ENCODE measurements at places on chromosomes 5 and 9.

DNA sequence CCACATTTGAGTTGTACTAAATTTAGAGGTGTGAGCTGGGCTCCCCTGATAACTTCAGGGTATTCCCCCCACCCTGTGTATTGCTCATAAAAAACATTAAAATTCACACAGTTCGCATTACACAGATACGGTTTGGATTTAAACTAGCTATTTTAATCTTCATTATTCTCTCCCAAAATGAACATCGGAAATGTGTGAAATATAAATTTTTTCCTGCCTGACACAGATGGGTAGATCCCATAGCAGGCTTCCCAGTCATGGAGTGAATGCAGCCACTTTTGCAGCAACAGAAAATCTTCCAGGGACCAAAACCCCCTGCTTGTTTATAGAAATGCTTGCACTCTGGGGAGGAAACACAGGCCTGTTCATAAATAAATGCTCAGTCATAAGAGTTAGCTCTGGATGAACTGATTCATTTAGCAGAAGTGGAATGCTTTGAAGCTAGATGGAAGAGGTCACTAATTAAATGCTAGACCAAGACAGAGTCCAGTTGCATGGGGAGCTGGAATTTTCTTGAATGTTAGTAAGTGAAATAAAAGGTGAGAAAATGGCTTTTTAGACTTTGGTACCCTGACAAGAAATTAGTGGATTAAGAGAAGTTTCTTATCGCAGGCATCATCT is 115.6 kb downstream of the PDE8B start:
- H3K27ac ChIP-seq = no peak overlapping the region
- DNase-seq = no peak

DNA sequence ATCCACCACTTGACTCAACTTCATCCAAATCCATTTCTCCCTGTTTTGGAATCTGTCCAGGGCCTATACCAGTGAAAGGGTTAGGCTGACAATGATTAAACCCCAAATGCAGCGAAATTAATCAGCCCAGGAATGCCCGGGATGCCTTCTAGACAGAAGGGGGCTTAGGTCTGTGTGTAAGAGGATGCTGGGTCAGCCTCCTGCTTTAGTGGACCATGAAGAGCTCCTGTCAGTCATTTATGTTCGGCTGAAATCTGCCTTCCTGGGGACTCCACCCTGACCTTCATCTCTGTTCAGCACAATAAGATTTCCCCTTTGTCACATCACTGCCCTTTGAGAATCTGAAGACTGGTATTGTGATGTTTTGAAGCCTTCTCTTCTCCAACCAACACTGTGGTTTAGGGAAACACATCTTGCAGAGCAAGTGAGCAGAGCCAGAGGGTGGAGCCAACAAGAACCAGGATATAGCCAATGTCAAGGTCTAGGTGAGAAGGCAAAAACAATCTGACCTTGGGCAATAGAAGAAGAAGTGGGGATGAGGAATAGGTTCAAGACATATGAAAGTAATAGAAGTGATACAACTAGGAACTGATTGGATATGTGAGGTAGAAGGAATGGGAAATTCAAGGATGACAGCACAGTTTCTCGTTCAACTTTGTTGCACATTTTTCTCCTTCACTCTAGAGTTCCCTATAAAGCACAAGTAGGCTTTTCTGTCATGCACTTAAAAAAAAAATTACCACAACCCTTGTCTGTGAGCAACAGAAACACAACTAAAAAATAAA is 234.4 kb downstream of the ARHGAP26 start:
- no peaks in the 10 kb centered on the region for H3K36me3 ChIP-seq
- no peak overlapping the region for H3K4me3 ChIP-seq
- no peak overlapping the region for H3K27ac ChIP-seq
- H3K27me3 ChIP-seq = no peaks in the 10 kb centered on the region
- no peaks in the 10 kb centered on the region for H3K4me1 ChIP-seq

GRCh38 chr5:112070022-112070421 is 313.0 kb upstream of the NREP start:
- no peaks in the 10 kb centered on the region for H3K4me1 ChIP-seq
- H3K36me3 ChIP-seq = no peaks in the 10 kb centered on the region
- no peak overlapping the region for H3K27ac ChIP-seq
- no peaks in the 10 kb centered on the region for H3K27me3 ChIP-seq

GRCh38 chr5:36244076-36244475 is 2.4 kb upstream of the NADK2 start:
- no peak overlapping the region for H3K27ac ChIP-seq
- peaks cover 8% of the 10 kb centered on the region for H3K4me1 ChIP-seq
- H3K27me3 ChIP-seq = no peaks in the 10 kb centered on the region
- no peaks in the 10 kb centered on the region for H3K36me3 ChIP-seq
- no peak overlapping the region for H3K4me3 ChIP-seq

DNA sequence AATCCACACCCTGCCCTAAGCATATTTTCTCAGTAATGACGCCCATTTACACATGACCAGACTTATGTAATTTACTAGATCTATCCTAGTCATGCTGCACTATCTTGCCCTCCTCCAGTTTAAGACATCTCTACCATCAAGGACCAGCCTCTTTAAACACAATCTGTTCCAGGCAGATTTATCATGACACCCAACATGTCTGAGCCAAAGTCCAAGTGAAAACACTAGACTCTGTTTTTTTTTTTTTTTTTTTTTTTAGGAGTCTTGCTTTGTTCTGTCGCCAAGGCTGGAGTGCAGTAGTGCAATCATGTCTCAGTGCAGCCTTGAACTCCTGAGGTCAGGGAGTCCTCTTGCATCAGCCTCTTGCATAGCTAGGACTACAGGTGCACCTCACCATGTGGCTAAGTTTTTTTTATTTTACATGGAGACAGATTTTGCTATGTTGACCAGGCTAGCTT is 354.6 kb downstream of the ARRDC3 start:
- no peaks in the 10 kb centered on the region for H3K4me1 ChIP-seq
- no peak for DNase-seq
- no peak overlapping the region for H3K4me3 ChIP-seq
- H3K27ac ChIP-seq = no peak overlapping the region
- H3K27me3 ChIP-seq = no peaks in the 10 kb centered on the region
- no peaks in the 10 kb centered on the region for H3K36me3 ChIP-seq

DNA sequence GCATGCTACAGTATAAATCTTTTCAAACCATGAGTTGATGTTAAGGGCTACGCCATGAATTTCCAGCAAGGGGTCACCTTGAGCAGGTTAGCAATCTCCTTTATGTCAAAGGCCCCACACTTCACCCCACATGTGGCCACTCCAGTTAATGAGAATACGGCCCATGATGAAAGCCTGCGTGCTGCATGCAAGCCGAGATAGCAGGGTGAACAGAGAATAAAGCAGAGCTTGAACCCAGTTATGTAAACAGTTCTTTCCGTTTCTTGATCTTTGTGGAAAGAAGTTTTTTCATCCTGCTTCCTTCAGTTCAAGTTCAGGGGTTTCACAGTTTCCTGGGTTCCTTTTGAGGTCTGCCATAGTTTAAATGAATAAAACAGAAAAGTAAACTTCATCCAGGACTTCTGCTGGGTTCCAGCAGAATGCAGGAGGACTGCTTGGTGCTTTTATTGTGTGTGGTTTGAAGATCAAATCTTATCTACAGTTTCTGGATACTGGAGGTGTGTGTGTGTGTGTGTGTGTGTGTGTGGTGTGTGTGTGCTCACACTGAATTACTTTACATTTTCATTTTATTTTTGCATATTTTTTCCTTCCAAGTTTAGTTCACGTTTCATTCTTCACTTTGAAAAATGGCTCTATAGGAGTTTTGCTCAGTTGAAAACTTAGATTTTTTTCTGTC is 87.1 kb downstream of the HMHB1 start:
- no peaks in the 10 kb centered on the region for H3K36me3 ChIP-seq
- no peak overlapping the region for H3K4me3 ChIP-seq
- no peaks in the 10 kb centered on the region for H3K27me3 ChIP-seq

DNA sequence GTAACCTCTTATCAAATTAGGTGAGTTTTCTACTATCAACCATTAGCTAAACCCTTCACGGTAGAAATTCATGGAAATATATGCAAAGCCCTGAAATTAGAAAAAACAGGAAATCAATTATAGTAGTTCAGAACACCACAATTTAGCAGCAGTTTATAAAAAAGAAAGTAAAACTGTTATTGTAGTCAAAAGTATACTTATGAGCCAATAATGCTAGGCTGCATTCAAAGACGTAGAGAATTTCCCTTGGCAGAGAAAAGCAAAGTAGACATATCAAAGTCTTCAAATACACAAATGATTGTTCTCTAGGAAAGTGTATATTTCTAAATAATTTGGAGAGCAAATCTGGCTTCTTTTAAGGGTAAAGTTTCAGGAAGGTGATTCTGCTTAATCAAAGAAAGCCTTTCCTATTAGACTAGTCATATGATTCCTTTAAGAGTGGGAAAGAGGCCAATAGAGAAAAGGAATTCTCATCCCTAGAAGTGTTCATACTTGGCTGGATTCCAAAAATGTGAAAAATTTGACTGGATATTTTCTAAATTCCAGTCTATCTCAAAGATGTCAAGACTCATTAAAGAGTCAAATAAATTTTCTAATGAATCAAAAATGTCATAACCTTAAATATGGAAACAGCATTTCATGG is 185.5 kb downstream of the SMC2 start:
- no peaks in the 10 kb centered on the region for H3K27me3 ChIP-seq
- no peaks in the 10 kb centered on the region for H3K4me1 ChIP-seq
- no peak overlapping the region for H3K4me3 ChIP-seq
- H3K27ac ChIP-seq = no peak overlapping the region

- no peak overlapping the region for H3K27ac ChIP-seq
- no peak for DNase-seq
- no peak overlapping the region for H3K4me3 ChIP-seq
- no peaks in the 10 kb centered on the region for H3K36me3 ChIP-seq
Measured at GRCh38 chr5:15044521-15044920, 172.9 kb upstream of the ANKH start.

- no peaks in the 10 kb centered on the region for H3K27me3 ChIP-seq
- no peak for DNase-seq
- H3K4me3 ChIP-seq = no peak overlapping the region
- no peak overlapping the region for H3K27ac ChIP-seq
- H3K36me3 ChIP-seq = peaks cover 50% of the 10 kb centered on the region
Measured at GRCh38 chr9:114250648-114251047, 72.2 kb upstream of the ORM1 start.

GRCh38 chr5:76789991-76790581 is 28.7 kb upstream of the F2RL1 start:
- no peaks in the 10 kb centered on the region for H3K27me3 ChIP-seq
- H3K27ac ChIP-seq = no peak overlapping the region
- H3K36me3 ChIP-seq = no peaks in the 10 kb centered on the region
- H3K4me3 ChIP-seq = no peak overlapping the region
